ENCODE measurements at places on chromosomes 2 and 18. TPM values are rescaled to one million over a fixed set of nuclear protein-coding genes. Genes with fewer than 3 reads are reported as not detected.

Gene NXPH2
- polyA plus RNA-seq: not detected

Gene RRM2
- polyA plus RNA-seq: 0.35 TPM

Gene CIDEA
- 1.0 TPM for polyA plus RNA-seq

Gene MAB21L4
- not detected for polyA plus RNA-seq

Gene ANTXR1
- polyA plus RNA-seq: 3.7 TPM

Measured in psoas muscle (tissue), 8 donors.